ENCODE measurements at places on chromosomes 7 and 10. TPM values are rescaled to one million over a fixed set of nuclear protein-coding genes. Genes with fewer than 3 reads are reported as not detected.

NEURL1 gene
- not detected for total RNA-seq

GALNT17 gene
- not detected for total RNA-seq

UCMA gene
- total RNA-seq: not detected

UCN3 gene
- total RNA-seq: not detected

PDE6C gene
- not detected for total RNA-seq

PDGFA gene
- 20.1 TPM for total RNA-seq

POU6F2 gene
- total RNA-seq: 0.19 TPM

CPA2 gene
- not detected for total RNA-seq

GARS1 gene
- total RNA-seq: 386 TPM

CPA4 gene
- total RNA-seq: 4.3 TPM

NODAL gene
- total RNA-seq: not detected

PARD3 gene
- 70.0 TPM for total RNA-seq

CCL24 gene
- total RNA-seq: not detected

PNLIPRP3 gene
- total RNA-seq: 9.5 TPM

PAX4 gene
- total RNA-seq: not detected

STK32C gene
- total RNA-seq: 20.7 TPM

POT1 gene
- total RNA-seq: 24.1 TPM

LAMB4 gene
- not detected for total RNA-seq

AMPH gene
- 0.63 TPM for total RNA-seq

NPSR1 gene
- not detected for total RNA-seq

CTBP2 gene
- total RNA-seq: 152 TPM

DKK1 gene
- 31.8 TPM for total RNA-seq

OPALIN gene
- not detected for total RNA-seq

CCDC3 gene
- 0.10 TPM for total RNA-seq

KNDC1 gene
- total RNA-seq: 2.4 TPM

OLAH gene
- 1.4 TPM for total RNA-seq

CALHM3 gene
- total RNA-seq: not detected

CYP2E1 gene
- not detected for total RNA-seq

AKR1B15 gene
- not detected for total RNA-seq

PON1 gene
- not detected for total RNA-seq

EPHB6 gene
- 1.4 TPM for total RNA-seq

LIPN gene
- not detected for total RNA-seq

TMEM168 gene
- total RNA-seq: 32.5 TPM

CPXM2 gene
- not detected for total RNA-seq

ELFN1 gene
- total RNA-seq: not detected

ALOX5 gene
- total RNA-seq: not detected

CYP3A4 gene
- total RNA-seq: not detected

TUBGCP2 gene
- total RNA-seq: 96.2 TPM

PTER gene
- 53.2 TPM for total RNA-seq

ADAP1 gene
- total RNA-seq: 10.5 TPM

IQUB gene
- 0.16 TPM for total RNA-seq

FAM13C gene
- total RNA-seq: not detected

FAM180A gene
- total RNA-seq: not detected

TMEM26 gene
- not detected for total RNA-seq

MORN4 gene
- total RNA-seq: 14.2 TPM

ANTXRL gene
- not detected for total RNA-seq

FXYD4 gene
- not detected for total RNA-seq

ST8SIA6 gene
- total RNA-seq: 0.52 TPM

LIPF gene
- total RNA-seq: not detected

HABP2 gene
- total RNA-seq: not detected

CD36 gene
- 0.12 TPM for total RNA-seq

ANKRD1 gene
- 0.65 TPM for total RNA-seq

ADGRA1 gene
- total RNA-seq: not detected

RELN gene
- total RNA-seq: not detected

Data from MCF 10A (cell line).